ENCODE measurements at places on chromosomes 4 and X. TPM values are rescaled to one million over a fixed set of nuclear protein-coding genes. Genes with fewer than 3 reads are reported as not detected.

- DNase-seq, result no peak
These were observed 22.1 kb downstream of the LIMCH1 start for GRCh38 chr4:41559940-41560516.

- no peak for DNase-seq
These were observed 40.0 kb downstream of the TXK start for GRCh38 chr4:48093991-48094416.

GRCh38 chr4:24768604-24769003 lies 26.8 kb upstream of the SOD3 start:
- DNase-seq, result no peak

DNA sequence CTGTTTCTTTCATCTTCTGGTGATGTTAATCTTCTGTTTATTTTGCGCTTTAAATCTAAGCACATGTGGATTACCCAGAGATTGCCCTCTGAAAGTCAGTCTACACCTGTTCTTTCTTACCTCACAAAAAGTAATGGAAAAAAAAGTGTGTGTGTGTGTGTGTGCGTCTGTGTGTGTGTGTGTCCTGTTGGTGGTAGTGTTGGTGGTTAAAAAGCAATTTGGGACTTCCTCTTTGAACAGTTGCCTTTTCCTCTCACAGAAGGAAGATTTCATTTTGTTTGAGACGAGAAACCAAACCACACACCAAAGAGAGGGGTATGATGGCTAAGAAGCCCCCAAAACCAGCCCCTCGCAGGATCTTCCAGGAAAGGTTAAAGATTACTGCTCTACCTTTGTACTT lies at the start of gene STAP1:
STAP1 (plus strand) TSS at position 235 of the 400 bp plus-strand sequence; CDS start at position 318, 83 bp downstream.
- no peak for DNase-seq

DNA sequence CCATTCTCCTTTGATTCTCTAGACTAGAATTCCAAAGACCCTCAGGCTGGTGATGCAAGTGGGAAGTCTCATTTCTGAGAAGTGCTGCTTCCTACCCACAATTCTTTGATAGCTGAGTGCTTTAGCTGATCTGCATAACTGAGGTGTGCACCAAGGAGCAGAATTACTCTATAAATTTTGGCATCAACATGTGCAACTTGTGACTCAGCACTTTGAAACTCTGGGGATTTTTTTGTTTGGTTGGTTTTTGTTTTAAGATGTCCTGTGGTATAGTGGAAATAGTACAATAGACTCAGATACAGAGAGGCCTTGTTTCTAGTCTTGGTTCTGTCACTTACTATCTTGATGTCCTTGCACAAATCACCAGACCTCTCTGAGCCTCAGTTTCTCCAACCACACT lies 148.4 kb downstream of the AR start:
- no peak for DNase-seq

- DNase-seq, result no peak
These were observed 41.1 kb downstream of the BMPR1B start for GRCh38 chr4:94798808-94799207.

DNA sequence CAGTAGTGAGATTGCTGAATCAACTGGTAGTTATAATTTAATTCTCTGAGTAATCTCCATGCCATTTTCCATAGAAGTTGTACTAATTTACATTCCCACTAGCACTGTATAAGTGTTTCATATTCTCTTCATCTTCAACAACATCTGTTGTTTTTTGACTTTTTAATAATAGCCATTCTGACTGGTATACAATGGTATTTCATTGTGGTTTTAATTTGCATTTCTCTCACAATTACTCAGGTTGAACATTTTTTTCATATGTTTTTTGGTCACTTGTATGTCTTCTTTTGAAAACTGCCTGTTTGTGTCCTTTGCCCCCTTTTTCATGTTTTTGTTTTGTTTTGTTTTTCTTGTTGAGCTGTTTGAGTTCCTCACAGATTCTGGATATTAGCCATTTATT lies 880.2 kb downstream of the RAPGEF2 start:
- no peak for DNase-seq

HSFX3 gene
- not detected for total RNA-seq

TEX13C gene
- total RNA-seq, result not detected

TMSB15C gene
- total RNA-seq, result 4.3 TPM

SPCS3 gene
- total RNA-seq, result 184 TPM

Data from posterior vena cava (tissue), 2 donors.